Activated T-cell treated with anti-CD3 and anti-CD28 coated beads, Interleukin-2, amount 50 U/mL, for 72 hours (primary cell): ENCODE measurements at places on chromosomes 5 and 9.
A peak's percentile ranks its signal among the peaks of the same experiment; 100 is the strongest.

- H3K4me1 ChIP-seq: no peaks in the 10 kb centered on the region
- no peak overlapping the region for H3K27ac ChIP-seq
- H3K4me3 ChIP-seq: no peak overlapping the region
- no peak for DNase-seq
Measured at GRCh38 chr5:173310861-173311785, 17.1 kb downstream of the STC2 start.

DNA sequence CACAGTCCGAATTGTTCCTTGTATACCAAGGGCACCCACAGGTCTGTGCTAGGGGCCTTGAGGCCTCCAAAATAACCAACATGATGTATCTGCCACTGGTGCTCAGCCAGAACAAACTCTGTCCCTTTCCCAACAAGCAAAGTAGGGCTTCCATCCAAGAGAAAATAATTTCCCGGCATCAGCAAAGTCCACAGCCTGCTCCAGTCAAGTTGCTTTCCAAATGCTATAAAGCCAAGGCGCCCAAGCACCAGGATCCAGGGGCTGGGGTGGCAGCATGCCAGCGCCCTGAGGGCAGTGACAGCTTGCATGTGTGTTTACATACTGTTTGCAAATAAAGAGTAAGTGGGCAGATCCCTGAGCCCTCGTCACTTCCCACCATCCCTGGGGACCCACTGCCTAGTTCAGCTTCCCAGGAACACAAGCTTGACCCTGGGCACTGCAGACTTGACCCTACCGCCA is 155.9 kb downstream of the ERCC6L2 start:
- H3K4me1 ChIP-seq: peaks cover 15% of the 10 kb centered on the region
- H3K27me3 ChIP-seq: peaks cover 21% of the 10 kb centered on the region
- H3K36me3 ChIP-seq: peaks cover 6% of the 10 kb centered on the region
- no peak overlapping the region for H3K4me3 ChIP-seq
- no peak overlapping the region for H3K27ac ChIP-seq

DNA sequence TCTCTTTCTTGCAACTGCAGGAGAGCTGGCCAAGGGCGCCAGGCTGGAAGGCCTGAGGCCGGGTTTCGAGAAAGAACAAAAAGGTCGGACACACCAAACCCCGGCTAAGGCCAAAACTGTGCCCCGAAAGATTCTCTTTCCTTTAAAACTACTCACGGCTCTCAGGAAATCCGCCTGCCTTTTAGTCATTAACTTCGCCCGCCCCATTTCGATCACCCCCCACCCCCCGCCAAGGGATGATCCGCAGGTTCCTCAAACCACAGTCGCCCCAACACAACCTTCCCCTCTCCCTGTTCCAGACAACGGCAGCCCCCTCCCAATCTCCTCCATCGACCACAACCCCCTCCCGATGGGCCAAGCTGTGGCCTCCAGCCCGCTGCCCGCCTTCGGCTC is 536 bp downstream of the FEM1C start:
- H3K4me3 ChIP-seq: peak overlapping the region; percentile 89
- H3K27ac ChIP-seq: peak overlapping the region; percentile 97
- peaks cover 40% of the 10 kb centered on the region for H3K36me3 ChIP-seq
- H3K4me1 ChIP-seq: peaks cover 50% of the 10 kb centered on the region

- peak; percentile 73 for DNase-seq
- H3K4me3 ChIP-seq: peak within 1 kb of the TSS; percentile 70
- no peak within 1 kb of the TSS for H3K27ac ChIP-seq
- H3K4me1 ChIP-seq: peaks cover 15% of the 10 kb centered on the region
- H3K27me3 ChIP-seq: peaks cover 47% of the 10 kb centered on the region
Measured at GRCh38 chr9:100472788-100473275, at the start of gene TMEFF1. Gene TMEFF1 (plus strand): TSS chr9:100473149. CDS start chr9:100473545, 396 bp downstream.

DNA sequence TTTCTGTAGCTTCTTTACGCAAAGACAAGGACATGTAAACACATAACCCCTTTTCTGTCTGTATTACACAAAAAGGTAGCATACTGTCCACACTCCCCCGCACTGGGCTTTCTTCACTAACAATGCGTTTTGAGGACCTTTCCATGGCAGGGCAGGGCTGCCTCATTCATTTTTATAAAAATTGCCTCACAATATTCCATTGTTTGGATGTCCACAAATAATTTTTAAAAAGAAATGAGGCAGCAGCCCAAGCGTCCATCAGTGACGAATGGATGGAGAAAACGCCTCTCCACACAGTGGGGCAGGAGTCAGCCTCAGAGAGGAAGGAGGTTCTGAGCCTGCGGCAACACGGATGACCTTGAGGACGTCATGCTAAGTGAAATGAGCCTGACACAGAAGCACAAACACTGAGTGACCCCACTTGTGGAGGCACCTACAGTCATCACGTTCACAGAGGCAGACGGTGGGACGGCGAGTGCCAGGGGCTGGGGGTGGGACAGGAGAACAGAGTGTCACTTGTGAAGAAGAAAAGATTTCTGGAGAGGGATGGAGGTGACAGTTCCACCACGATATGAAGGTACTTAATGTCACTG is 67.8 kb downstream of the RASGEF1C start:
- no peak overlapping the region for H3K4me3 ChIP-seq
- no peak for DNase-seq
- no peaks in the 10 kb centered on the region for H3K4me1 ChIP-seq
- H3K36me3 ChIP-seq: no peaks in the 10 kb centered on the region
- H3K27me3 ChIP-seq: peaks cover 1% of the 10 kb centered on the region
